ENCODE measurements at places on chromosomes 5 and 9.
A peak's percentile ranks its signal among the peaks of the same experiment; 100 is the strongest.

- DNase-seq = no peak
These were observed 133.0 kb downstream of the SNCAIP start for GRCh38 chr5:122445070-122445469.

GRCh38 chr5:127838661-127839060 lies 135.5 kb downstream of the CCDC192 start:
- no peak for DNase-seq

DNA sequence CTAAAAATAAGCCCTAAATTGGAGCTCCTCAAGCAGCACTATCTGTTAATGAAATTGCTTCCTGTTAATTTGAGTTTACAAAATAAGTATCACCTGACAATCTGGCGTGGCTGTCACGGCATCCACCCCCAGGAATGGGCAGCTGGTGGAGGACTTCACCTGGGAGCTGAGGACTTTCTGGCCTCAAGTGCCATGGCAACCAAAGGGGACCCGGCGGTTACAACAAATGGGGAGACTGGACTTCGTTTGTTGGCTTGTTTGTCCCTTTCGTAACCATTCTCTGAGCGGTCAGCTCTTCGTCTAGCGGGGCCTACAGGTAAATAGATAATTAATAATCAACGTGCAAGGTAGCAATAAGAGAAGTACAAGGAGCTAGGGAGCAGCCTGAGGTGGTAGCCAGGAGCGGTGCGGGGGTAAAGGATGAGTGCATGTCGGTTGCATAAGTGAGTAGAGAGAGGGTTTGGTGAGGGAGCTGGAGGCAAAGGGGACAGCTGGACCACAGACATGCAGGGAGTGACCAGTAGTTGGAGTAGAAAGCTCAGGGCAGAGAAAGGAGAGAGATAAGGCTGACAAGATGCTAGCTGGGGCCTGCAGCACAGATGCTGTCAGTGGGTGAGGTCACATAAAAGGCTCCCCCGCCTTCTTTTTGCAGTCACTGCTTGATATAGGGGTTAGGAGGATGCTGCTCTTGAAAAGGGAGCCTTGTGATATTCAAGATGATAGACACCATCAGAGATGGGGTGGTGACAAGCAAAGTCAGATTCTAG lies 62.5 kb downstream of the HSPA4 start:
- no peak for DNase-seq

GRCh38 chr9:70589571-70590314 lies 175.3 kb upstream of the KLF9 start:
- no peak for DNase-seq

DNA sequence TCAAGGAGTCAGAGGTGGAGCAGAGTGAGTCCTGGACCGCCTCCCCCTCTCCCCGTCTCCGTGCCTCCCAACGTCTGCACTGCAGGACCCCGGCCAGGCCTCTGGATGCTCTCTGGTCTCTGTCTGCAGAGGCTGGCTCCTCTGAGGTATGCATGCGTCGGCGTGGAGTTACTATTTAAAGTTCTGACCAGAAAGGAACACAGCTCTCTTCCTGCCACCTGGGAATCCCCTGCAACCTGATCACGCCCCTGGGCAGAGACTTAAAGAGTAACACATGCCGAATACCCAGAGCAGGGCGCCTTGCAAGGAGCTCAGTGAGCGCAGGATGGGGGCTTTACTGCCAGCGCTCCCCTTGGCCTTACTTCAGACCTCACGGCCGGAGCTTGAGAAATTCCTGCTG lies 16.0 kb downstream of the ANXA6 start:
- DNase-seq = peak; percentile 49

GRCh38 chr9:99299211-99300102 lies 77.4 kb downstream of the SEC61B start:
- no peak for DNase-seq

GRCh38 chr9:3214741-3215140 lies 311.1 kb downstream of the RFX3 start:
- no peak for DNase-seq

- DNase-seq = no peak
These were observed 17.3 kb downstream of the RIOK2 start for GRCh38 chr5:97165726-97166125.

Data from activated naive CD4-positive, alpha-beta T cell treated with anti-CD3 and anti-CD28 coated beads, Interleukin-2, amount 50 U/mL, for 16 hours (primary cell).